HFFc6 (cell line): ENCODE measurements at places on chromosomes 1 and 21. TPM values are rescaled to one million over a fixed set of nuclear protein-coding genes. Genes with fewer than 3 reads are reported as not detected.

GRCh38 chr1:32623775-32624174 lies 26.6 kb downstream of the ZBTB8OS start:
- no peak for DNase-seq

DNA sequence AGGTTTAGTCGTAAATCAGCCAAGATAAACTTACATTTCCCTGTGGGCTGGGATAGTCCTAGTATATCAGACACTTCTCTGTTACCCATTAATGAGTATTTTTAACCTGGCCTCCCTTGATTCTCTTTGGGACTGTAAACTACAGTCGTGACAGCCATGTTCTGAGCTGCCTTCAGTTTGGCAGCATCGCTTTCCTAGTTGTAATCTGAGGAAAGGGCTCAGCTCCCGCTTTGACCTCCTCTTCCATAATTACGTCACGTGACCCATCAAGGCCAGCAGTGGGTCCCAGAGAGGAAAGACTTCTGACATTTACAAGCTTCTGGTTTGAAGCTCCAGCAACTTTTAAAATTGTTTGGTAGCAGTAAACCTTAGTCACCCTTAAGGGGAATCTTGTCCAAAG lies 34.6 kb upstream of the MTR start:
- DNase-seq = no peak

The MPL gene
- not detected in 3 replicates for total RNA-seq

The TMEM269 gene
- 0.18 TPM in 1 of 3 replicates, not detected in the others for total RNA-seq

The PADI2 gene
- 0.24 to 0.28 TPM in 2 of 3 replicates, not detected in the other for total RNA-seq

The PCBP3 gene
- total RNA-seq = not detected in 3 replicates

The CD101 gene
- total RNA-seq = not detected in 2 replicates

The CELA3B gene
- total RNA-seq = not detected in 3 replicates
